Upper lobe of left lung (tissue), 6 donors: ENCODE measurements at places on chromosomes 12 and 14.

DNA sequence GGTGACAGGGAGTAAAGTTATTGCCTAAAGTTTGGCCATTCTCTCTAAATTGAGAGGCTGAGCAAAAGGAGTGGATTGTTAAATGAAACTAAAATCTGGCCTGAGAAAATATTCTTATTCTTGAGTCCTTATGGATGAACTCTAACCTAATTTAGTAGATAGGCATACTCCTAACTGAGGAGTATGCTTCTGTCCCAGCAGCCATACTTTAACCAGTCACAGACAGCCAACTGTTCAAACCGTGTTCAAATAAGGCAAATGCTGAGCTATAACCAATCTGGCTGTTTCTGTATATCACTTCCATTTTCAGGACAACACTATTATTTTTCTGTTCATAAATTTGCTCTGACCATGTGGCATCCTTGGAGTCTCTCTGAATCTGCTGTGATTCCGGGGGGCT is 75.9 kb upstream of the RERGL start:
- no peak for DNase-seq

- no peak for DNase-seq
Measured at GRCh38 chr12:105316931-105317852, 13.3 kb upstream of the C12orf75 start.

DNA sequence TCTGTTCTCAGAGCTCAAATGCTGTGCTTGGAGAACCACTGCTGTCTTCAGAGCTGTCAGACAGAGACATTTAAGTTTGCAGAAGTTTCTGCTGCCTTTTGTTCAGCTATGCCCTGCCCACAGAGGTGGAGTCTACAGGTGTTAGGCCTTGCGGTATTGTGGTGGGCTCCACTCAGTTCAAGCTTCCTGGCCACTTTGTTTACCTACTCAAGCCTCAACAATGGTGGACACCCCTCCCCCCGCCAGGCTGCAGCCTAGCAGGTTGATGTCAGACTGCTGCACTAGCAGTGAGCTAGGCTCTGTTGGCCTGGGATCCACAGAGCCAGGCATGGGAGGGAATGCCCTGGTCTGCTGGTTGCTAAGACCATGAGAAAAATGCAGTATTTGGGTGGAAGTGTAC is 323.8 kb downstream of the BCAT1 start:
- no peak for DNase-seq

DNA sequence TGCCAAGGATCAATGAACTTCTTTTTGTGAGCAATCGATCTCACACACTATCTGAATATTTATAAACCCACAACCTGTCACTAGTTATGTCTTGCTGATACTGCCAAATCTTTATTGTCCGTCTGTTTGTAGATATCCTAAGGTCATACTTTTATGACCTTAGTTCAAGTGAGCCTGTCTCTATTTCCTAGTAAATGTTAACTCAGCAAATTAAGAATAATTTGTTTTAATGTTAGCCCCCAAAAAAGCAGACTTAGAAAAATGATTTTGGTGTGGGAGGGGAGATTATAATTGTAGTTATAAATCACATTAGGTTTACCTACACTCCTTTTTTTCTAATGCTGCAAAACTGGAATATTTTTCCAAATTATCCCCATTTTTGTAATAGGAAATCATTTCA is 9.4 kb downstream of the STYK1 start:
- DNase-seq: no peak

GRCh38 chr12:120346681-120347080 is 19.1 kb upstream of the PLA2G1B start:
- DNase-seq: no peak

- no peak for DNase-seq
Measured at GRCh38 chr12:22828066-22828465, 203.1 kb downstream of the ETNK1 start.

DNA sequence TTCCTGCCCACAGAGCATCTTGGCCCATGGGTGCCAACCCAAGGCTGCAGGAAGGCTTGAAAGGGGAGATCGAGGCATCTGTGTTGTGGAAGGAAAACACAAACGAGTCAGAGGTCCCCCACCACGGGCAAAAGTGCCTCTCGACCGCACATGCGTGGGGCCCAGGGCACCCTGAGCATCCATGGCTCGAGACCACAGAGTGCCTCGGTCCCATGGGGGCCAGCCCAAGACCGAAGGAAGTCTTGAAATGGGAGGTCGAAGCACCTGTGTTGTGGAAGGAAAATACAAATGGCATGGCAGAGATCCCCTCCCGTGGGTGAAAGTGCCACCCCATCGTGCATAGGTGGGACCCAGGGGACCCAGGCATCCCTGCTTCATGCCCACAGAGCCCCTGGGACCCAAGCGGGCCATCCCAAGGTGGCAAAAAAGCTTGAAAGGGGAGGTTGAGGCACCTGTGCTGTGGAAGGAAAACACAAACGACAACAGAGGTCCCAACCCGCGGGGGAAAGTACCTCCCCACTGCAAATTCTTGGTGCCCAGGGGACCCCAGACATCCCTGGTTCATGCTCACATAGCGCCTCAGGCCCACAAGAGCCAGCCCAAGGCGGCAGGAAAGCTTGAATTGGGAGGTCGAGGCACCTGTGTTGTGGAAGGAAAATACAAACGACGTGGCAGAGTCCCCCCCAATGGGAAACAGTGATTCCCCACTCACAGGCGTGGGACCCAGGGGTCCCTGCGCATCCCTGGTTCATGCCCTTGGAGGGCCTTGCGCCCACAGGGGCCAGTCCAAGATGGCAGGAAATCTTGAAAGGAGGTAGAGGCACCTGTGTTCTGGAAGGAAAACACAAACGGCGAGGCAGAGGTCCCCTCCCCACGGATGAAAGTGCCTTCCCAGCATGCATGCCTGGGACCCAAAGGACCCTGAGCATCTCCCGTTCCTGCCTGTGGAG is 373.0 kb downstream of the ALG10 start:
- peak; percentile 37 for DNase-seq

- no peak for DNase-seq
Measured at GRCh38 chr14:100203962-100204834, 34.7 kb upstream of the YY1 start.

DNA sequence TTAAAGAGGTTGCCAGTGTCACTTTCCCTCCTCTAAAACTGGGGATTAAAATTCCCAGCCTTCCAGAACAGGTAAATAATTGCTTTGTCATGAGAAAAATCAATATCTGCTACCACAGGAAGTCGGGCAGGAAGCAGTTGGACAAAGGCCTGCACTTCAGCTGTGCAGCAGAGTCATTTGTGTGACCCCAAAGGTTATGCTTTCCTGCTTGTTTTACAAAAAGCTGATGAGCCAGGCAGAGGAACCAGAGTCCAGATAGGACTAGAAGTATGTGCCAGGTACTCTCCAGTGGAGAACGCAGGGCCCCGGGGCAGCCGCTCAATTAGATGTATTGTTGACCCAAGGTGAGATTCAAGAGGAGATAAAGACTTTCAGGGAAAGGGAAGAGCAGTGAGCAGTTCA is 117.1 kb upstream of the FRMD6 start:
- DNase-seq: peak; percentile 14

DNA sequence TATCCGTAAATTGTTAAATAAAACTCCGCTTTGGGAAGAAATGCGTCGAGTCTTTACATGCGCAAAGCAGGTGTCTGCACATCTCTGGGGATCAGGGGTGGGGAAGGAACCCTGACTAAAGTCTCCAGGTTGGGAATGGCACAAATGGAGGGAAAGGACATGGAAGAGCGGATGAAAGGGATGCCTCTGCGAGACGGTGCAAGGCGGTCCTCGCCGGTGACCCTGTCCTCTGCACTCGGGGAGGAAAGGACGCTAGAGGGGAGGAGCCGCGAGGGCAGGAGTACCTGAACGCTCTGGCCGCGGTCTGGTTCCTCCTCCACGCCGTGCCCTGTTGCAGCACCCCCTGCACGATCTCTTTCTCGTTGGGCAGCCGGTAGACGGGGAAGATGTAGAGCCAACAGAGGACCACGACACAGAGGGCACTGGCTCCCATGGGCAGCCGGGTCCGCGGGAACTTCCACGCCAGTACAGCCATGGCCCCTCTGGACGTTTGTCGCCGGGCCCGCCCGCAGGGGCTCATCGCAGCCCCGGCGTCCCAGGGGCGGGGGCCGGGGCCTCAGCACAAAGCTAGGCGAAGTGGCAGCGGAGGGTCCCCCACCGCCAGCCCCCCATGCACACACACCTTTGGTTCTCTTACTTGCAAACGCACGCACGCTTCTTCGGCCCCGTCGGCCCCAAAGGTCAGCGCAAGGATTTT is 646 bp downstream of the ST8SIA1 start:
- peak; percentile 83 for DNase-seq
